ENCODE measurements at places on chromosomes 1 and 21.

GRCh38 chr1:118660769-118661168, 327.4 kb downstream of the TBX15 start:
- no peak for DNase-seq

DNA sequence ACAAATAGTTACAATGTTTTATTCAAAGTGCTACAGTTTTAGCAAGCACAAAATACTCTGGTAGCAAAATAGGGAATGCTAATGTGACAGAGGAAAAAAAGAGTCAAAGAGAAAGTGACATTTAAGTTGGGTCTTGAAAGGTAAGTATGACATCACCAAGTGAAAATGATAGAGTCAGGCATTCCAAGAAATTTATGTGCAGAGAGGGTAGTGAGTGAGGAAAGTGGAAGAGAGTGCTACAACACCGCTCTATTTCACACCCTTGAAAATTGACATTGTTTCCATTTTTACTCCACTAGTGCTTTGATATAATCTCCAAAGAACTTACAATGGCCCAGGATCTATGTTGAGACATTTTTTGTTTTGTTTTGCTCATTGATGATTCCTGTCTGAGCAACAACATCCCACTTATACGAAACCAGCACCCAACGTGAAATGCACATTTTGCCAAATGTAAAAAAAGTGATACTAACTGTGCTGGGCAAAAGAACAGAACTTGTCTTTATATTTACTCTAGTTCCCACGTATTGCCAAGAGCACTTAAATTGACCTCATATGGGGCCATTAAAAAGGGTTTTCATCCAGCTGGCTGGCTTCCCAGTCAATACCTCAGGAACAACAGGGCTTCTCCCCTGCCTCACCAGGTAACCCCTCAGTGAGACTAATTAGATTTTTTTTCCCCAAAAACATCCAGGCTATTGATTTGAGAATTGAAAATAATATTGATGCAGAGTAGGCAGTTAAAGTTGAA, 206.3 kb upstream of the NR5A2 start:
- DNase-seq = no peak

GRCh38 chr1:63713627-63714481, 60.0 kb upstream of the ROR1 start:
- no peak for DNase-seq

GRCh38 chr1:233710031-233710430, 96.1 kb downstream of the KCNK1 start:
- no peak for DNase-seq

DNA sequence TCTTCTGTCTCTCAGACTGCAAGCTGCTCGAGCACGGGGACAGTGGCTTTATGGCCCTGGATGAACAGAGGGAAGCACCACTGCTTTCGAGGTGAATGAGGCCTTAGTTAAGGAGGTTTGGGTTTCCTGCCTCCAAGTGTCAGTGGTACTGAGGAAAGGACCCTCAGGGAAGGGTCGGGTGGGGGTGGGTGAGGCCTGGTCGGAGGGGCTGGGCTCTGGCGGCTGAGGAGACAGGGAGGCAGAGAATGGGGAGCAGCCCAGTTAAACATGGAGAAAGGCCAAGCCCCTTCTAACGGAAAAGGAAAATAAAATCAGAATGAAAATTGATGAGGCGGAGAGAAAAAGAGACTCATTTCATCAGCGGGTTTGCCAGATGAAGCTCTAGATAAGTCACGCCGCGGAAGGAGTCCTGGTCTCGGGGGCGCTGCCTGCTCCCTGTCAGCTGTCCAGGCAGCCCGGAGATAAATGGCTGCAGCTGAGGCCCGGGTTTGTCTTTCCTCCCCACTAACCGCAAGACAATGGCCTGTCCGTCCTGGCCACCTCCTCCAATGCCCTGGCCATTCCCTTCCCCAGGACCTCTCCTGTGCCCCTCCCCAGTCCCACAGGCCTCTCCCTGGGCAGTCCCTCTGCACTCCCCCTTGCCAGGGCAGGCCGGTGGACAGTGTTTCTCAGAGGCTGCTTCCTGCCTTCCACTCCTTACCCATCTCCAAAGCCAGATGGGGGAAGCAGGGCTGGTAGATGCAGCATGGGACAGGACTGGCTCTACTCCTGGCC, 55.2 kb downstream of the LRRN2 start:
- no peak for DNase-seq

GRCh38 chr1:209305221-209305954, 278.1 kb upstream of the CAMK1G start:
- no peak for DNase-seq

GRCh38 chr1:52436817-52437216, 32.4 kb downstream of the PRPF38A start:
- DNase-seq = no peak

DNA sequence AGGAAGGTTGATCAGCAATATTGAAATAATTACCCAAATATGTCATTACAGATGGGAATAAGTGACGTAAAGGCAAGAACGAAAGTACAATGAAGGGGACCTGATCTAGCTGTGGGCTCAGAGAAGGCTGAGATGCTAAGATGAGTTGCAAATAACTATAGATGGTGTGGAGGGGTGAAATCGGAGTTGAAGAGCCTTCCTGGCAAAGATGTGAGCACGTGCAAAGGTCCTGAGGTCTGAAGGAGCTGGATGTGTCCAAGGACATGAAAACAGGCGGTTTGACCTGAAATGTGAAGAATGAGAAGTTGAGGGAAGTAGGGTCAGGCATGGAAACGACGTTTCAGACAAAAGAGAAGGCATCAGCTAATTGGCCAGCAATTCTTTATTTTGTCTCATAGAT, 61.6 kb upstream of the SLC45A1 start:
- no peak for DNase-seq

DNA sequence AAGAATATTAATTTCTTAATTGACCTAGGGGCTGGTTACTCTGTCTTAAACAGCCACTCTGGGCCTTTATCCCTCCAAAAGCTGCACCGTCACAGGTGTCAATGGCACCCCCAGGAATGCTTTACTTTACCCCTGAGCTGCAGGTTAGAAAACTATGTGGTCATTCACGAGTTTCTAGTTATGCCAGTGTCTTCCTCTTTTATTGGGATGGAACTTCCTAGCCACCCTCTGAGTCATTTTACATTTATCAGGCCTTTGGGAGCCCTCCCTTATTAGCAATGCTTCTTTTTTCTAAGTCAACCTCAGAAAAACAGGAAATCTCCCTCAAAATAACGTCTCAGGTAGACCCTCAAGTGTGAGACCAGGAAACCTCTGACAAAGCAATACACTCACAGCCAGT, 59.4 kb upstream of the USH2A start:
- no peak for DNase-seq

Measured in left renal cortex interstitium (tissue), 4 donors.